ENCODE measurements at places on chromosomes 2 and 18.

DNA sequence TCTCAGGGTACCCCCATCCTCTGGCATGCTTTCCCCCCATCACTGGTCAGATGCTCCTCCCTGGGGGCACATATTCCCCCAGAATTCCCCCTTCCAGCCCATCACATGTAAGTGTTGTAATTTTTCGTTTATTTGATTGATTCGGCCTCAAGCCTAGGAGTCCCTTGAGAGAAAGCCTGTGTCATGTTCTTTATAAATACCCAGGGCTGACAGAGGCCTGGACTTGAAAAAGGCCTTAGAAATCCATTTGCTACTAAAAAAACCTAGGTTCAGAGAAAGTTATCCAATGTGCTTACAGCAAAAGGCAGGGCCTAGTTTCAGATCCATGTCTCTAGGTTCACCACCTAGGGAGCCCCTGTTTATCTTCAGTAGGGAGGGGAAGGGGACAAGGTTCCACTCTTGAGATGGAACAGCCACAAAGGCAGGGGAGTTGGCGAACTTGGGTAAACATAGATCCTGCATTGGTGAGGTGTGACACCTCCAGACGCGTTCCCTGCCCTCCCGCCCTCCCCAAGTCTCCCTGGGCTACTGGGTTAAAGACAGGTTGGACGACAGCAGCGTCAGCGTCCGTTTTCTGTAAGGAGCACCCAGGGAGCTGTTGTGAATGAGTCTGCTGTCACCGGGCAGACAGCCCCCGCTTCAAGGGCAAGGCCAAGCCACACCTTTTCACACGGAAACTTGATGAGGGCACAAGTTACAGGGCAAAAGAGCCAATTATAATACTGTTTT is 147.8 kb downstream of the EN1 start:
- no peak for DNase-seq

DNA sequence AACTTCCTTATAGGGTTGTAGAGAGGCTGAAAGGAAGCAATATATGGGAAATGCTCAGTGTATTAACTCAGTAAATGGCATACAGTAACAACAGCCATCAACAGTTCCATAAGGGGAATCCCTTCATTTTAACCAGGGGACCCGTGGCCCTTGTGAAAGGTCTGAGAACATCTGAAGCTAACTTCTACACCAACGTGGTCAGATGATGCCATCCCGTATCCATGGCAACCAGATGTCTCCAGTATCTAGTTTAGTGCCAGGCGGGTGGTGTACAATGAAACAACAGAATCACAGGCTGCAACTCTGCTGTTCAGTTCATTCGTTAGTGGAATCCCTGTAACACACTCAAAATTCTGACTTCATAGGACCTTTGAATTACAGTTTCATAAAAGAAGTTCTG is 162.3 kb downstream of the TGIF1 start:
- DNase-seq = no peak

DNA sequence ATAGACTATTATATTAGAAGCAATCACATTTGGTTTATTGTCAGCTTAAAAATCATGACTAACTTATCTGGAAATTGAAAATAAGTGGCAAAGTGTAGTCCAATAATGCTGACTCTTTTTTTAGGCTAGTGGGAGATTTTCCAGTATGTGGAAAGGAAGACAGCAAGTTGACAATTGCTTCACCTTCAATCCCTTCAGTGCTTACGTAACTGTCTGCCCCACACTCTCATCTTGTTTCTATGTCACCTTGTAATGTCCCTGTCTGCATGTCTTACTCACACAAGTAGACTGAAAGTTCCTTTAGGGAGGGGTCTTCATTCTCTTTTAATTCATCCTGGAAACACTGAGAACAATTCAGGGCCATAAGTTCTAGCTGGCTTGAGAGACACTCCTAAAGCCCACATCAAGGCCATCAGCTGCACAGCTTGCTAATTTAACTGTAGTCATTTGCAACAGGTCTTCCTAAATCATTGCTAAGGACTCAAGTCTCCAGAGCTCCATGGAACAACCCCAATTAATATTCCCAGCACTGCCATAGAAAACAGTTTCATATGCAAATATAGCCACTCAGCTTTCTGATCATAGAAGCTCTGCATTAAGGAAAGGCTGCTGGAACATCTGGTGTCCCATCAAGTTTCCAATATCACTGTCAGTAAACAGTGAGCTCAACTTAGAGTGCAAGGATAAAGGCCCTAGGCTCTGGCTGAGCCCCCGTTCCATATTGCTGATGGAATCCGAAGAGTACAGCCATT is 230.5 kb downstream of the ETAA1 start:
- DNase-seq = no peak

GRCh38 chr18:75830828-75831227 is 403.3 kb upstream of the SMIM21 start:
- DNase-seq = no peak

GRCh38 chr2:239275847-239276831 is 124.7 kb downstream of the HDAC4 start:
- DNase-seq = no peak

DNA sequence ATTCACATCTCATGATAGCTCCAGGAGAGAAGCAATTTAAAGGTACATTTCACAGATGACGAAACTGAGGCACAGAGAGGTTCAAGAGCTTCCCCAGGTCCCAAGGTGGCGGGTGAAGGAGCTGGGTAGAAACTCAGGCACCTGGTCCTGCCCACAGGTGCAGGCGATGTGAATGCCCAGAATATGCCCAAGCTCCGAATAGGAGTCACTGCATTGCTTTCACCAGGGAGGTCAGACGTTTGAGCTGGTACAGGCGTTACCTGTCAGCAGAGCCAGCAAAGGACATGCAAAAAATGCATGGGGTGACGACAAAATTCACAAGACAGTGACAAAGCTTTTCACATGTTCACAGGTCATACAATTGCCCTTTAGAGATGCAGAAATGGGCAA is 247.9 kb downstream of the HDAC4 start:
- DNase-seq = no peak

DNA sequence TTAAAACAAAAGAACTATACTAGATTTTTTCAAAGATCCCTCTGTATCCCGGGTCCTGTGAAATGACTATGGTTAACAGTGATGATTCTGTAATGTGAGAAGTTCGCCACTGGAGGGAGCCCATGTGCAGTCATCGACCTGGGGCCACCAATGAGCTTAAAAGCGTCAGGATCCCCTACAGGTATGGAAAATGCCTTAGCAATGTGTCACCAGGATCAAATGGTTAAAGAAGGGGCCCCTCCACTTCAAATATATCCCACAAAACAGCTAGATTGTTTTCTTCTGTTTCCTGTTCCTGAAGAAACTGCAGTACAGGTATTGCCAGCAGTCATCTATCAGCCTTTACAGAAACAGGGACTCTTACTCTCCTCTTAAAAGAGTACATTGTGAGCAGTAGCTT is 15.3 kb downstream of the CHRNA1 start:
- peak; percentile 52 for DNase-seq

- no peak for DNase-seq
Observed at GRCh38 chr2:229943770-229944449, 21.6 kb downstream of the FBXO36 start.

- DNase-seq = no peak
Observed at GRCh38 chr18:48835745-48836170, 115.0 kb downstream of the SMAD7 start.

DNA sequence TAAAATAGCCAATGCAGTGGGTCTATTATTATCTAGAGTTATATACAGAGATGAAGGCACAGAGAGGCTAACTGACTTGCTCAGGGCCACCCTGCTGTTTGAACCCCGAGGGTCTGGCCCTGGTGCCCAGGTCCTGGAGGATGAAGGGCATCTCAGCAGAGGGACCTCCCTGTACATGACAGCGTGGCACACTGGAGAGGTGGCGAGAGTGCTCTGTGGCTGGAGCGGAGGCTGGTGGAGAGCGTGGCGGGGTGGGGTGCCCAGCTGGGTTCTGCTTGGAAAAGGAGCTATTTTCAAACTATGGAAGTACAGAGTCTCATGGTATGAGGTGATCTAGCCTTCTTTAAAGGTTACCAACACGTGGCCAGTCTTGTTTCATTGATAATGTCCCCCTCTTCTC is 35.8 kb downstream of the GREB1 start:
- no peak for DNase-seq

GRCh38 chr2:25340181-25340921 is 1.4 kb downstream of the DNMT3A start:
- DNase-seq = no peak

DNA sequence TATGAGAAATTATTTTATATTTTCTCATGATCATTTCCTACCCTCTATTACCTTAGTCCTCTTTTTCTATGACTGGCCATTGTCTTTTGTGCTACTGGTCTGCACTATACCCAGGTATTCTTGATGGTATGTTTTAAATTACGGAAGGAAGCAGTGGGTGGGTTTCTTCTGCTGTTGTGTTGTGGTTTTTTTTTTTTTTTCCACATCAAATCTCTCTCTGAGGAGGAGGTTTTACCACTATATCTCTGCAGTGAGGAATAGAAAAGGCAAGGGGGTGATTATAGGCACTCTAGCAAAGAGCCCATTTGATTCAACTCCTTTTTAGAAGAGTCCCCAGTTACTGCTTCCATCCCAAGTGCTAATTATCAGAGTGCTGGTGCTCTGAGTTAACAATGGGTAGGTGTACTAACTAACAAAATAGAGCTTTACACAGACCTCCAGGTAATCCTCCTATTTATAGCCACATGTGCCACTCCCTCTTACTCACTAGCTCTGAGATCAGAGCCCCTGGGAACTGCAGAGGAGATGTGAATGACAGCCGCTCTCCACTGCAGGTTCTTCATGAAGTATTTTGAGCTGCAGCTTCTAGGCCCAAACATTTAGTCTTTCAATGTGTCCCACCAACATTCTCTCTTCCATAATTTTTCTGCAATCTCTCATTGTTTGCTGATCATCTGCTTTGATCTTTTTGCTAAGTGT is 301.6 kb upstream of the GULP1 start:
- DNase-seq = no peak

DNA sequence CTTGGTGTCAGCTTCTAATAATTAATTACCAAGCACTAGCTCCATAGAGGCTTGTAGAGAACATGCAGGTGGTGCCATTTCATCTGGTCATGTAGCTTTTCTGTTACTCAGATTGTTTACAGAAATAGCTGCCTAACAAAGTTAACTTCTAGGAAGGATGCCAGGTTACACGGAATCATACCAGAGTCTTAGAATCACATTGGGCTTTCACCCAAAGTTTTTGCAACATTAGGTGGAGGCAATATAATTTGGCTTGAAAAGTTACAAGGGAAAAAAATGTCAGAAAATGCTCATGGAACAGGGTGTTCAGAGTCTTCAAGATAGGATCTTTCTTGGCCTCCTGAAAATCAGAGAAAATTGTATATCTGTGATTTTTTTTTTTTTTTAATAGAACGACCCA is 135.6 kb downstream of the ARHGAP15 start:
- no peak for DNase-seq

GRCh38 chr2:26582890-26583289 is 58.3 kb downstream of the CIB4 start:
- no peak for DNase-seq

- DNase-seq = no peak
Observed at GRCh38 chr2:190334479-190335224, 8.7 kb upstream of the INPP1 start.

DNA sequence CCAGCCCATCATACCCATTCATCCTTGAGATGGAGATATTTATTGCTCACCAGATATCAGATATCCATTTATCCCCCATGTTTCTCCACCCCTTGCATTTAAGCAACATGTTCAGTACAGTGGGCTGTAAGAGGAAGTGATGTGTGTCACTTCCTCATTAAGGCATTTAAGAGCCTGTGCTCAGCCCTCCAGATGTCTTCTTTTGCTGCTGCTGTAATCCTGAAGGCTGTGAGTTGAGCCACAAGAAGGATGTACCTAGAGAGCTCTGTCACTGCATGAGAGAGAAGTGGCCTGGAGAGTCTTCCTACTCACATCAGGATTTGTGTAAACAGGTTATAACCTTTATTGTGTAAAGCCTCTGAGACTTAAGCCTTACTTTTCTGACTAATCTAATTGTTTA is 151.8 kb upstream of the UNC80 start:
- DNase-seq = no peak

DNA sequence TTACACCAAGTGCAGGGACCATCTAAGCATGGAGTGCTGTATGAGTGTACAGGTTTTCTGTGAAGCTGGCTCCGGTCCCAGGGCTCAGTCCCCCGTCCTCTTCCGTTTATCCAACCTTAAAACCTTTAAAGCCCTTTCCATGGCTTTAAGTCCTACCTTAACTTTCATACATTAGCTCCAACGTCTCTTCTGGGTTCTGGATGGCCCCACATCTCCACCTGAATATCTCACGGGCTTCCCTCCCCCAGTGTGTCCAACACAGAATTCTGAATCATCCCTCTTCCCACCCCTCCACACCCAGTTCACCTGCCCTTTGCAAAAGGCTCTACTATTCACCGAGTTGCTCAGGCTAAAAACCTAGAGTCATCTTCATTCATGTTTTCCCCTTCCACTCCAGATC is 12.8 kb downstream of the ARHGAP25 start:
- no peak for DNase-seq

DNA sequence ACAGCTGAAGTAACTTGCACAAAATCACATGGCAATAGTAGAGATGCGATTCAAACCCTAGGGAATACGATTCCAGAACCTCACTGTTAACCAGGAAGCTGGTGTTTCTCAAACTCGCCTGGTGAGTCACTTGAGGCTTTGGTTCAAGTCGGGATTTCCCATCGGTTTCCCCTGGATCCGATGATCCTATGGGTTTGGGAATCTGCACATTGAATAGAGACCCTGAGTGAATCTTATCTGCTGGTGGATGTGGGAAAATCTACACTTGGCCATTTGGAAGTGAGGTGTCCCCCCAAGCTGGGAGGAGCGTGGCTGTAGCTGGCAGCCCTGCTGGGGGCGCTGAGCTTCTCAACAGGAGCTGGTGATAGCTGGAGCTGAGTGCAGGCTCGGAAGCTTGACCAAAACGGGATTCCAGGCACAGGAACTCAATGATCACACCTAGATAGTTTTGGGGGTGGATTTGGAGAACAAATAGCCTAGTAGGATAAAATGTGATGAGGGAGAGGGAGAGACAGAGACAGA is 135.4 kb downstream of the PRKCE start:
- no peak for DNase-seq

- no peak for DNase-seq
Observed at GRCh38 chr18:35197296-35197695, 43.5 kb upstream of the ZNF397 start.

- no peak for DNase-seq
Observed at GRCh38 chr2:208369091-208369490, 37.5 kb upstream of the PTH2R start.

- DNase-seq = no peak
Observed at GRCh38 chr2:221124532-221125240, 447.4 kb downstream of the EPHA4 start.

- no peak for DNase-seq
Observed at GRCh38 chr2:152038441-152038958, 60.3 kb downstream of the CACNB4 start.
